ENCODE measurements at places on chromosomes 2 and 18. TPM values are rescaled to one million over a fixed set of nuclear protein-coding genes. Genes with fewer than 3 reads are reported as not detected.

GRCh38 chr2:10550206-10551001 is 102.3 kb upstream of the ODC1 start:
- no peaks in the 10 kb centered on the region for H3K36me3 ChIP-seq
- peaks cover 6% of the 10 kb centered on the region for H3K4me1 ChIP-seq
- H3K27me3 ChIP-seq = peaks cover 26% of the 10 kb centered on the region

- H3K27ac ChIP-seq = no peak overlapping the region
- no peak overlapping the region for H3K4me3 ChIP-seq
- DNase-seq = no peak
- no peaks in the 10 kb centered on the region for H3K4me1 ChIP-seq
- no peaks in the 10 kb centered on the region for H3K27me3 ChIP-seq
- H3K36me3 ChIP-seq = no peaks in the 10 kb centered on the region
Measured at GRCh38 chr2:114609203-114609602, 166.8 kb downstream of the DPP10 start.

DNA sequence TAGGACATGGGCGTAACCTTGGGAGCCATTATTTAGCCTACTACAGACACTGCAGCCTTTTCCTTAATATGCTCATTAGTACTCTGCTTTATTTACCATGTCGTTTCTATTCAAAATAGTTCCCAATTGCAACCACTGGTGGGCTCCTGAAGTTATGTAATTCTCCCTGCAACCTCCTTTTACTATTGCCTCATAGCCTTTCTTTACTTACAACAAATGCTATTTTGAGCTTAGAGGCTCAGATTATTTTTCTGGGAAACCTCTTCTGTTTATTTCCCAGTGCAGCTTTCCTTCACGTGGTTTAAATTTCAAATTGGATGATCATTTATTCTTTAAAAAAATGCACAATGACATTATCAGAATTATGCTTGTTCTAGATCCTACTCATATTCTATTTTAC is 492.3 kb upstream of the TMEFF2 start:
- no peak overlapping the region for H3K27ac ChIP-seq
- no peaks in the 10 kb centered on the region for H3K27me3 ChIP-seq
- H3K4me3 ChIP-seq = no peak overlapping the region
- DNase-seq = no peak
- no peaks in the 10 kb centered on the region for H3K4me1 ChIP-seq

GRCh38 chr2:27683390-27684071 is 19.8 kb downstream of the SLC4A1AP start:
- H3K36me3 ChIP-seq = peaks cover 66% of the 10 kb centered on the region
- no peak overlapping the region for H3K4me3 ChIP-seq
- peak; percentile 79 for DNase-seq
- H3K27me3 ChIP-seq = no peaks in the 10 kb centered on the region
- H3K27ac ChIP-seq = no peak overlapping the region

DNA sequence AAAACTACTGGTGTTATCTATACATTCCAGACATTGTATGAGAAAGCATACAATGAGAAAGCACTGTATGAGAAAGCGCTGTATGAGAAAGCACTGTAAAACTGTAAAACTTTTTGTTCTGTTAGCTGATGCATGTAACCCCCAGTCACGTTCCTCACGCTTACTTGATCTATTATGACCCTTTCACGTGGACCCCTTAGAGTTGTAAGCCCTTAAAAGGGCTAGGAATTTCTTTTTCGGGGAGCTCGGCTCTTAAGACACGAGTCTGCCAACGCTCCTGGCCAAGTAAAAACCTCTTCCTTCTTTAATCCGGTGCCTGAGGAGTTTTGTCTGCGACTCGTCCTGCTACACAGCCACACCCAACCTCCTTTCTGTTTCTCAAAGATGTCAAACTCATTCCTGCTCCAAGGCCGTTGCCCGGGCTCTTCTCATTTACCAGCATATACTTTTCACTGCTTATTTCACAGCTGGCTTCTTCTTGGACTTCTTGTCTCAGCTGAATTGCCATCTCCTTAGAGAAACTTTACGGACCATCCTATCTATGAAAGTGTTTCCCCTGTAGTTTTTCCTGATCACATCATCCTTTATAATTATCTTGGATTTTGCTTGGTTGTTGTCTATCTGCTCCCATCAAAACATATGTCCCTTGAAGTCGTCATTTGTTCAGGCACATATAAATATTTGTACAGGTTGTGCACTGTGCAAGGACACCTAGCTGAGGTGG is 29.8 kb upstream of the YES1 start:
- no peak overlapping the region for H3K27ac ChIP-seq
- no peak overlapping the region for H3K4me3 ChIP-seq
- H3K36me3 ChIP-seq = no peaks in the 10 kb centered on the region
- no peak for DNase-seq

- H3K27me3 ChIP-seq = peaks cover 4% of the 10 kb centered on the region
- H3K27ac ChIP-seq = no peak overlapping the region
- H3K4me3 ChIP-seq = no peak overlapping the region
- no peaks in the 10 kb centered on the region for H3K4me1 ChIP-seq
- DNase-seq = no peak
Measured at GRCh38 chr2:239019183-239019581, 171.3 kb downstream of the TWIST2 start.

GRCh38 chr2:11757101-11757500 is 10.7 kb downstream of the LPIN1 start:
- no peaks in the 10 kb centered on the region for H3K27me3 ChIP-seq
- DNase-seq = no peak

DNA sequence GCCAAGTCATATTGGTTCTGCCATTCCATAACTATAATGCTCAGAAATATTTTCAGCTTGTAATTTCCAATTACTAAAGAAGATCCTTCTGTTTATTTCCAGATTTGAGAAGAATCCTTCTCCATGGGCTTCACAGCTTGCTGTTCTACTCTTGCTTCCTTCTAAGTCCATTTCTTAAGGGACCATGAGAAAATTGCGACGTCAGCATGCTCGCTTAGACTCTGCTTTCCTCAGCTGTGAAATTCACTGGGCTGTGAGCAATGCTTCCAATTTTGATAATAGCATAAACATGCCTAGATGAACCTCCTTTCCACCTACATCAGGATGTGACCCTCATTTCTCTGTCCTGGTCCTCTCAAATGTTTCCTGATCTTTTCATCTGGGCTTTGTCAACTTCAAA is 145.3 kb upstream of the CDH20 start:
- no peaks in the 10 kb centered on the region for H3K27me3 ChIP-seq
- DNase-seq = no peak
- no peaks in the 10 kb centered on the region for H3K36me3 ChIP-seq
- H3K4me3 ChIP-seq = no peak overlapping the region
- no peaks in the 10 kb centered on the region for H3K4me1 ChIP-seq
- H3K27ac ChIP-seq = no peak overlapping the region

DNA sequence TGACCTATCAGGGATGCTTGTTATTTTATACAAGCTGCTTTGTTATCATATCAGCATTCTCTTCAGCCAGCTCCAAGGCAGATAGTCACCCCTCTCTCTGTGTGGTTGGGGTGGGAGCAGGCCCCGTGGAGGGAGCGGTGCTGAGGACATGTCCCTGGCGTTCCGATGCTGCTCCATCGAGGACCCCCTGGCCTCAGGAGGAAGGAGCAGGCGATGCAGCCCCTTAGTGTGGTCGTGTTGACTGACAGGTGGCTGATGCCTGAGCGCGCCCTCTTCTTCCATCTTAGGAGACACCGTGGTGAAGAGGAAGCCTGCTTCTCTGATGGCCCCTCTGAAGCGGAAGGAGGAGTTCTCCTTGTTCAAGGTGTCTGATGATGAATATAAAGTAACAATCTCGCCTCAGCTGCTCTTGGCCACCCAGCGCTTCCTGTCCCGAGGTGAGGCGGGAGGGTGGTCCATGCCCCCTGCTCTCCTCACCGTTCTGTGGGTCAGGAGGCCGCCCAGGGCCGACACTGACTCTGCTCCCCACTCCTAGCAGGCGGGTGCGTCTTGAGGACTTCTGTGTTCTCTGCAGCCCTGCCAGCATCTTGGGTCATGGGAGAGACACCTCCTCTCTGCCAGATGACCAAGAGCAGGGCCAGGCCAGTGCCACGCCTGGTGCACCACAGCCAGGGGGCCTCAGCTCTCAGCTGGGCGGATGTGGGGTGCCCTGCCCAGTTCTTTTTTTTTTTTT is 10.6 kb downstream of the CNNM3 start:
- peaks cover 92% of the 10 kb centered on the region for H3K36me3 ChIP-seq
- H3K4me1 ChIP-seq = peaks cover 8% of the 10 kb centered on the region
- no peak overlapping the region for H3K4me3 ChIP-seq
- DNase-seq = no peak
- no peak overlapping the region for H3K27ac ChIP-seq

- H3K36me3 ChIP-seq = no peaks in the 10 kb centered on the region
- H3K4me1 ChIP-seq = peaks cover 25% of the 10 kb centered on the region
- no peak for DNase-seq
- H3K27me3 ChIP-seq = no peaks in the 10 kb centered on the region
Measured at GRCh38 chr18:23227726-23228070, 92.4 kb downstream of the CABLES1 start.

DNA sequence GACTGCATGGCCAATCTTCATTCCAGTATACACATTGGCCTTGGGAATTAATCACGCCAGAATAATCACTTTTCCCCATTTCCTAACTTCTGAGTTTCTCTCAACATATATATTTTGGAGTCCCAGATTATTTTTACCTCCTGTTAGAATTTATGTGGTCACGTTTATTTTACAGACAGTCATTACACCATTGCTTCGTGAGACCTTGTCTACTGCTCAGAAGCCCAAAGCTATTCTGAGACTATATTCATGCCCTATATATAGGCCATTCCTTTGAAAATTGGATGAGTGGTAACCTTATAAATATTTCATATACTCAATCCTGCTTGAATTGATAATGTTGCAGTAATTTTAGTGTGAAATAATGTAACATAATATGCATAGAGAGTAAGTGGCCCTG is 610.0 kb upstream of the CDH2 start:
- no peaks in the 10 kb centered on the region for H3K4me1 ChIP-seq
- H3K27ac ChIP-seq = no peak overlapping the region
- no peaks in the 10 kb centered on the region for H3K36me3 ChIP-seq
- no peaks in the 10 kb centered on the region for H3K27me3 ChIP-seq
- no peak overlapping the region for H3K4me3 ChIP-seq
- DNase-seq = no peak

GRCh38 chr18:49875155-49875554 is 61.8 kb upstream of the ACAA2 start:
- no peak for DNase-seq
- H3K36me3 ChIP-seq = no peaks in the 10 kb centered on the region
- no peaks in the 10 kb centered on the region for H3K27me3 ChIP-seq
- no peaks in the 10 kb centered on the region for H3K4me1 ChIP-seq
- H3K27ac ChIP-seq = no peak overlapping the region

GRCh38 chr2:55782528-55783173 is 89.0 kb upstream of the PNPT1 start:
- no peak for DNase-seq
- no peaks in the 10 kb centered on the region for H3K4me1 ChIP-seq
- no peaks in the 10 kb centered on the region for H3K36me3 ChIP-seq
- H3K27me3 ChIP-seq = peaks cover 4% of the 10 kb centered on the region
- H3K27ac ChIP-seq = no peak overlapping the region

GRCh38 chr2:89833116-89833779 is 1141.8 kb downstream of the RPIA start:
- DNase-seq = no peak
- no peaks in the 10 kb centered on the region for H3K27me3 ChIP-seq
- H3K4me3 ChIP-seq = no peak overlapping the region
- no peak overlapping the region for H3K27ac ChIP-seq

DNA sequence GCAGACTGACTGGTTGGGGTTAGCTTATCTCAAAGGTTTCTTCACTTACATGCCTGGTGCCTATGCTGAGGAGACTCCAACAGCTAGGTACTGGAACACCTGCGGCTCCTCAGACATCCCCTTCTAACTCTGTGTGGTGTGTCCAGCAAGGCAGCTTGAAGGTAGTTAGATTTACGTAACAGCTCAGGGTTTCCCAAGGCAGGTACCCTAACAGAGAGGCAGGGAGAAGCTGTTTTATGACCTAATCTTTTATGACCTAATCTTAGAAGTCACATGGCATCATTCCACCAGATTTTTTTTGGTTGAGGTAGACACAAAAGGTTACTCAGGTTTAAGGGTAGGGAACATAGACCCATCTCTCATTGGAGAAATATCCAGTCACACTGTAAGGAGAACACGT is 17.4 kb upstream of the PAPOLG start:
- no peak overlapping the region for H3K4me3 ChIP-seq
- no peak for DNase-seq
- peaks cover 20% of the 10 kb centered on the region for H3K27me3 ChIP-seq
- H3K27ac ChIP-seq = no peak overlapping the region
- H3K4me1 ChIP-seq = no peaks in the 10 kb centered on the region

DNA sequence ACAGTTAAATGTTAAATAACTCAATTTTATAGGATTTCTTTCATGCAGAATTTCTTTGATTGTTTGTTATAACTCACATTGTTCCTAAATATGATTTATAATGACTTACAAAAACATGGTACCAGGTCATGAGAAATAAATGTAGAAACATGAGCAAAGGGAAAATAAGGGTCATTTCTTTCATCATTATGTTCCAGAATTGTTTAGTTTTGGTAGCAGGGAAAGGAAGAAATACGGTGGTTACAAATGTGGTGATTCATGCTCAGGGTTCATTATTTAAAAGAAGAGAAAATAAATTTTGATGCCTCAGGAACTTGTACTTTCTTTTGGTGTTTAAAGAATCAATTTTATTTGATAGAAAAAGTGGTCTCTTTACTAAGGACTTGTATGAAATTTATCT is 4.4 kb downstream of the LYPD6B start:
- H3K36me3 ChIP-seq = no peaks in the 10 kb centered on the region
- H3K27ac ChIP-seq = no peak overlapping the region
- H3K27me3 ChIP-seq = peaks cover 27% of the 10 kb centered on the region
- DNase-seq = no peak

DNA sequence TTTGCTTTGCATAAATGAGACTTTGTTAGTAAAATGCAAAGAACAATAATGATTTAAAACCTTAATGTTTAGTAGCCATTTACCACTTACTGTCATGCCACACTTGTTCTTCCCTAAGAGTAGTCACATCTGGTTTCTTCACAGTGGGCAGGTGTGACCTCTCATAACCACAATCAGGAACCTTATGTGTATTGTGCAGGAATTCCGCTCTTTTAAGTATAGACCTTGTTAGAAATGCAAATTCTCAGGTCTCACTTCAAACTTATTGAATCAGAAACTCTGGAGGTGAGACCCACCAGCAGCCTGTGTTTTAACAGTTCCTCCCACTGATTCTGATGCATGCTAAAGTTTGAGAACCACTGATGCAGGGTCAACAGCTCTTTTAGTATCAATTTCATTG is 518.8 kb upstream of the MEX3C start:
- no peaks in the 10 kb centered on the region for H3K4me1 ChIP-seq
- H3K27ac ChIP-seq = no peak overlapping the region
- H3K27me3 ChIP-seq = no peaks in the 10 kb centered on the region
- H3K4me3 ChIP-seq = no peak overlapping the region
- no peak for DNase-seq
- no peaks in the 10 kb centered on the region for H3K36me3 ChIP-seq

- no peak overlapping the region for H3K4me3 ChIP-seq
- H3K27me3 ChIP-seq = no peaks in the 10 kb centered on the region
- H3K36me3 ChIP-seq = no peaks in the 10 kb centered on the region
- DNase-seq = no peak
Measured at GRCh38 chr2:207854484-207855440, 85.1 kb upstream of the FZD5 start.

The B3GNT7 gene
- 0.38 TPM for total RNA-seq

The DTYMK gene
- total RNA-seq = 6.0 TPM

The SULT1C4 gene
- total RNA-seq = not detected

The COMMD1 gene
- total RNA-seq = 13.2 TPM

The ARHGEF33 gene
- not detected for total RNA-seq

The HOXD13 gene
- total RNA-seq = not detected

The TEX44 gene
- not detected for total RNA-seq

The CDH19 gene
- total RNA-seq = not detected

The PRSS56 gene
- total RNA-seq = not detected

The TUBB6 gene
- 0.98 TPM for total RNA-seq

The SNORC gene
- 1.2 TPM for total RNA-seq

The DPP10 gene
- not detected for total RNA-seq

The GTF2A1L gene
- not detected for total RNA-seq

The PROC gene
- not detected for total RNA-seq
